ENCODE measurements at places on chromosomes 1 and 21.

GRCh38 chr21:34129039-34129891, 55.9 kb downstream of the MRPS6 start:
- DNase-seq, result peak; percentile 97

GRCh38 chr1:63408331-63408730, 40.9 kb downstream of the ALG6 start:
- DNase-seq, result no peak

- no peak for DNase-seq
Observed at GRCh38 chr1:6783936-6784559, 1.2 kb upstream of the CAMTA1 start.

DNA sequence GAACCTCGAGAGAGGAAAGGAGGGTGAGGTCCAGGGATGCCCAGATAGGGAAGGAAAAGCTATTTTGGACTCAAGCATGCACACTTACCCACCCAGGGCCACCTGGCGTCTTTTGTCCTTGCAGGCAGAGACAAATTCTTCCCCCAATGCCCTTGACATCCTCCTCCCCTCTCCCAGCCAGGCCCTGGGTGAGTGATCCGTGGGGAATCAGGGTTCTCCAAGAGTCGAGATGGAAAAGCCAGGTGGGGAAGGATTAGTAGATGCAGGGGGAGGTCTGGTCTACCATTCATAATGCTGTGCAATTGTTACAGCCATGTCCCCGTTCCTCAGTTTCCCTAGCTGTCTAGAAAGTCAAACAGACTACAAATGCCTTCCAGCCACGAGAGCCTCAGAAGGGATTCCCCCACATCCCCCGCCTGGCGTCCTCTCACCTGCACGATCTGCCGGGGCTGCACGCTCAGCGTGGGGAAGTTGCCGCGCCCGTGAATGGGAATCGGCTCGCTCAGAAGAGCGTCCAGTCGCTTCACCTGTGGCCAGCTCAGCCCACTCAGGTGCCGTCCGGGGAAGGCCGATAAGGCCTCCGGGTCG, 580 bp downstream of the TENT5B start:
- DNase-seq, result no peak

GRCh38 chr1:232951180-232951579, 769 bp downstream of the NTPCR start:
- peak; percentile 66 for DNase-seq

DNA sequence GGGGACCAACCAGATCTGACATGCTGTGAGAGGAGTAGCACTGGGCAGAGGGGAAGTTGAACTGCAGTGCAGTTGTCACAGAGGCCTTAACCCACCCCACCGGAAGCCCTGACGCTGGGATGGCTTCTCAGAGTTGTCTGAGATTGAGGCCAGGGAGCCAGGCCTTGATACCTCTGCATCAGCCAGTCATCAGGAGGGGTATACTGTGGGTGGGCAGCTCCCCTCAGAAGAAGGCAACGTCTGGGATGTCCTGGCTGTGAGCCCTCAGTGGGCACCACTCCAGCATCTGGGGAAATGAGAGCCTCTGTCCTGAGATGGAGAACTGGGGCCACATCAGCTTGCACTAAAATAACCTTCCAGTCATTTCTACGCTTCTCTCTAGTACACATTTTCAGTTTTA, 47.9 kb upstream of the BCAR3 start:
- DNase-seq, result no peak

GRCh38 chr21:38802050-38803026, 3.4 kb upstream of the ETS2 start:
- no peak for DNase-seq

GRCh38 chr1:181659321-181659957, 176.1 kb downstream of the CACNA1E start:
- DNase-seq, result no peak

DNA sequence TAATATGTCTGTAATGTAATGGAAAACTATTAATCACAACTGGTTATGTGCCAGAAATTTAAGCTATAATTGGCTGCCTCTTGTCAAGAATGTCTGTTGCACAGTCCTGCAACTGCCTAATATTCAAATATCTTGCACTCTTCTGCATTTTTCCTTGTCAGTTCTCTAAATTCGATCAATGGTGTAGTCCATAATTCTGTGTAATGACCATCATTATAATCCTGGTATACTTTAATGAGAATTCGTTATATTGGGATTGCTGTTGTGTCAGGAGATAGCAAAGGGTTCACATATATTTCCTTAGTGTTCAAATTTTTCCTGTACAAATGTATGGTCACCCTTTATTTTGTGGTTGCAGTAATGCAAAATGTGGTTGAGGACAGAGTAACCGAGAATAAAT, 4.8 kb downstream of the NTNG1 start:
- DNase-seq, result no peak

DNA sequence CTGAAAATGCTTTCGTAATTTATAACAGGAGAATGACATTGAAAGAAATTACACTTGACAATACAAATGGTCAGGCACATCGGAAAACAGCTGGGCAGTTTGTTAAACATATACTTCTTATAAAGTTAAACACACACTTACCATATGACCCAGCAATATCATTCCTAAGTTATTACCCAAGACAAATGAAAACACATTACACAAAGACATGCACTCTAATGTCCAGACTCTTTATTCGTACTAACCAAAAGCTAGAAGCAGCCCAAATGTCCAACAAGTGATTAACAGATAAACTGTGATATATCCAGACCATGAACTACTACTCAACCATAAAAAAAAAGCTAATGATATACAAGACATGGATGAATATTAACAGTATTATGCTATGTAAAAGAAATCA, 8.5 kb downstream of the AKT3 start:
- no peak for DNase-seq

DNA sequence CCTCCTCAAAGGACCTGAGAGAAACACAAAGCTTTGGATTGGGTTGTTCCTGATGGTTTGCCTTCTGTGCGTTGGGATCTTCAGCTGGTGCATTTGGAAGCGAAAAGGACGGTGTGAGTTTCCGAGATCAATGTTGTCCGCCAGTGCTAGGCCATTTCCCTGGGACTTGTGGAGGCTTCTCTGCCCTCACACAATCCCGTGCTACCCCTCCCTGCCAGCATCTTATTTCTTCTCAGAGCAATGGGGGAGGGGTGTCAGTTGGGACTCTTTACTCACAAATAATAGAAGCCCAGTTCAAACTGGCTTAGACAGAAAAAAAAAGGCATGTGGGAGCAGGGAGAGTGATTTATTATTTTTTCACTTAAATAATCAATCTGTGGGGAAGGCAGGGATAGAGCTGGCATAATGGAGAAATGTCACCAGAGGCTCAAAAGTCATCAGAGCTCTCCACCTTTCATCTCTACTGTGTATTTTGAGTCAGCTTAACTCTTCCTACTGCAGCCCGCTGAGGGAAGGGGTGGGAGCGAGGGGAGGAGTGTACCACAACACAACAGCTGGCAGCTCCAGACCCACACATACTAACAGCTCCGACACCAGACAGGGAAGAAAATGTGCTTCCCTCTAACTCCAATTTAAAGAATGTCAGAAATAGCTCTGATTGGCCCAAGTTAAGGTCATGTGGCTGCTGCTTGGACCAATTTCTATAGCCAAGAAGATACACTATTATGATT, 22.4 kb downstream of the LY9 start:
- no peak for DNase-seq

DNA sequence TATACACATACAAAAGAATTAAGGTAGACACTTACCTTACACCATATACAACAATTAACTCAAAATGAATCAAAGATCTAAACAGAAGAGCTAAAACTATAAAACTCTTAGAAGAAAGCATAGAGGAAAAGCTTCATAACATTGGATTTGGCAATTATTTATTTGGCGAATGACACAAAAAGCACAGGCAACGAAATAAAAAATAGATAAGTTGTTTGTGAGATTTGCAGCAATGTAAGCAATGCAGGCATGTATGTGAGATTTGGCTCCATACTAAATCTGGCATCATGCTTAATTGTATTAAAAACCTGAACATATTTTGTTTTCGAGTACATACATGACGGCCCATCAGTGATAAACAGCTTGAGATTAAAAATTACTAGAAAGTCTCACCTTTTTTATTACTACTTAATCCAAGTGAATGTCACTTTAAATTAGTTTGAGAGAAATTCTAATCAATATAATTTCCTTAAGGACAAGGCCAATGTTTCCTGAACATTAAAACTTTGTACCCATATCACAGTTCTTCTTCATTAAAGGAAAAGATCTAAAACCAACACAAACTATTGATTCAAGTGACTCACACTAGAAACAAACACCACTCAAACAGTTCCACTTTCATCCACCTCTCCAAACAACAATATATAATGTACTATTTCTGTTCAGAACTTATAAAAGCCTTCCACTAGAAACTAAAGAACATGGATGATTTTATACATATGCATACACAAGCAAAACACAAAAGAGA, 23.1 kb upstream of the TMEM125 start:
- no peak for DNase-seq

GRCh38 chr1:221693087-221693486, 48.8 kb downstream of the DUSP10 start:
- DNase-seq, result no peak

- DNase-seq, result no peak
Observed at GRCh38 chr1:158916085-158916484, 15.3 kb upstream of the PYHIN1 start.

- DNase-seq, result no peak
Observed at GRCh38 chr1:34746101-34746500, 8.7 kb upstream of the GJB5 start.

DNA sequence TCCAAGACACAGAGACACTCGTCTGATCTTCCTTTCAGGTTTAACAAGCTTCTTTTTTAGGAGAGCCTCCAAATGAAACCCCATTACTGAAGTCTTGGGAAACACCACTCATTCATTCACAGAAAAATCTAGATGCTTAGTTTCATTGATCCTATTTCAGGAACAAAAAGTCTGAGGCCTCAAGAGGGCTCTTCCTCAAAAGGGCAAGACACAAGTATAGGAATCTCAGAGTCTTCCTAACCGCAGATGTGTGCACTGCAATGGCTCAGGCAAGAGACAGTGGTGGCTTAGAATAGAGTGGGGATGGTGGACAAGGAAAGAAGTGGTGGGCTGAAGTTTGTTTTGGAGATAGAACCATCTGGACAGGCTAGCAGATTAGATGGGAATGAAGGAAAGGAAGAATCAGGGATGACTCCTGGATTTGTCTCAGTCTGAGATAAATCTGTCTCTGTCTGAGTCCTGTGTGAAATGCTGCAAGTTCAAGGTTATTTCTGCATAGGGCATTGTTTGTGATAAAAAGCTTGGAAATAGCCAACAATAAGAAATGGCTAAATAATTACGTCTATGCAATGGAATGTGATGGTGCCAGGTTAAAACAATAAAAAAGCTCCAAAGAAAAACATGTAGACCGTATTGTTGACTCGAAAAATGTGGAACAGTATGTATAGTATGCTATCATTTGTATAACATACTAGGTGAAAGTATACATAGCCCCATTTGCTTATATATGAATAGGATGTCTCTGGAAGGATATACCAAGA, 8.9 kb upstream of the CTSE start:
- no peak for DNase-seq

DNA sequence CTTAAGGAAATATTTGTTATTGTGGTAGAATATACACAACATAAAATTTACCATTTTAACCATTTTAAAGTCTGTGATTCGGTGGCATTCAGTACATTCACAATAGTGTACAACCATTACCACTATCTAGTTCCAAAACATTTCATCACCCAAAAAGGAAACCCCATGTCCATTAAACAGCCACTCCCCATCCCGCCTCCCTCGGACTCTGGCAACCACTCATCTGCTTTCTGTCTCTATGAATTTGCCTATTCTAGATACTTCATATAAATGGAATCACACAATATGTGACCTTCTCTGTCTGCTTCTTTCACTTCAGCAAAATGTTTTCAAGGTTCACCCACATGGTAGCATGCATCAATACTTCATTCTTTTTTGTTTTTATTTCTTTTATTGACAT, 51.3 kb downstream of the PTP4A2 start:
- DNase-seq, result no peak

DNA sequence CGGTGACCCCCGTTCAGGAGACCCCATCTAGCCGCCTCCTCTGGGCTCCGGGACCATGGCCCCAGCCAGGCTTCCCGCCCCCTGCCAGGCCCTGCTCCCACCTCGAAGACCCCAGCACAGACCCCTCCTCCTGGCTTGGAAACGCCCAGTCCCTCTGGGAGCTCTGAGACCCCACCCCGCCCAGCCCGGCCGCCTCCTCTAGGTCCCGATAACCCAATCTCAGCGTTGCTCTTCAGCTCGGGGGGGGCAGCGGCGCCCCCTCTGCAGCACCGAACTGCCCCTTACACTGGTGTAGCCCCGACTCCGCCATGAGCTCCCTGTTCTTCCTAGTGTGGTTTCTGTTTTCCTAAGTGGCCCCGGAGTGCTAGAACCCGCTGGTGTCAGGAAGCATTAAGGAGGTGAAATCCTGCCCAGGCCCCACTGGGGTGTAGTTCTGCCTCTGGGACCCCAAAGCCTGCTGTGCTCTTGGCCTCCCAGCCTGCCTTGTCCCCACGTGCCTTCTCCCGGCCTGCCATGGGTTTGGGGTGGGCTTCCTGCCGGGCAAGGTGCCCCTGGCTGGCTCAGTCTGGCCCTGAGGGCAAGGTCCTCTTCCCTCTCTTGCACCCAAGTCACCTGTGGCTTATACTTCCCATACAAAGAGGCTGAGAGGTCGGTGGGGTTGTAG, 10.7 kb upstream of the MMEL1 start:
- no peak for DNase-seq

GRCh38 chr1:235468004-235468403, 36.2 kb downstream of the B3GALNT2 start:
- no peak for DNase-seq

- peak; percentile 47 for DNase-seq
Observed at GRCh38 chr1:118097622-118098348, 87.2 kb downstream of the SPAG17 start.

DNA sequence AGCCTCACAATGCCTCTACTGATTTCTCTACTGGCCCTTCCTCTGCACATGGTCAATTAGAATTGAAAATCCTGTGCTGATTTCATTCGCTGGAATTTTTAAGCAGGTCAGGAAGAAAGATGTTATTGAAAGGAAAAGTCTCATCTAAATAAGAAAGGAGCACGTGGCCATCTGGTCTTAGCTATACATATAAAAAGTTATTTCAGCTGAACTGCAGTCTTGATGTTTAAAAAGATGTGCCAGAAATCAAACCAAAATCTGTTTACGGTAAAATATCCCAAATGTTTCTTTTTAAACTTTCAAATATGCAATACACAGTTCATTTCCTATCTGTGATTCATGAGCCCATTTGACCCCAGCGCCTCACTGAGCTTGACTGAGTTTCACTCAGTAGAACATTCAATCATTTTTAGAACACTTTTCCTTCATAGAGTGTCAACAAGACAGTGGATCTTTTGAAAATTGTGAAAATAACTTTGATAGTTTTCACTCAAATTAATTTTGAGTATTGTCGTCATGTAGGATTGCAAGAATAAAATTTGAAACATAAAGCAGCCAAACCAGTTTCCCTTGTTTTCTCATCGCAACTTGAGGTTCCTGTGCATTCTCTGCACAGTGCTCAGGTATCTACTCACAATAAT, 293.6 kb downstream of the PTPRC start:
- DNase-seq, result peak; percentile 58

GRCh38 chr1:213417225-213417820, 366.3 kb downstream of the RPS6KC1 start:
- DNase-seq, result no peak

All from M059J (cell line).